ENCODE measurements at places on chromosomes 6 and 20. TPM values are rescaled to one million over a fixed set of nuclear protein-coding genes. Genes with fewer than 3 reads are reported as not detected.
A peak's percentile ranks its signal among the peaks of the same experiment; 100 is the strongest.

DNA sequence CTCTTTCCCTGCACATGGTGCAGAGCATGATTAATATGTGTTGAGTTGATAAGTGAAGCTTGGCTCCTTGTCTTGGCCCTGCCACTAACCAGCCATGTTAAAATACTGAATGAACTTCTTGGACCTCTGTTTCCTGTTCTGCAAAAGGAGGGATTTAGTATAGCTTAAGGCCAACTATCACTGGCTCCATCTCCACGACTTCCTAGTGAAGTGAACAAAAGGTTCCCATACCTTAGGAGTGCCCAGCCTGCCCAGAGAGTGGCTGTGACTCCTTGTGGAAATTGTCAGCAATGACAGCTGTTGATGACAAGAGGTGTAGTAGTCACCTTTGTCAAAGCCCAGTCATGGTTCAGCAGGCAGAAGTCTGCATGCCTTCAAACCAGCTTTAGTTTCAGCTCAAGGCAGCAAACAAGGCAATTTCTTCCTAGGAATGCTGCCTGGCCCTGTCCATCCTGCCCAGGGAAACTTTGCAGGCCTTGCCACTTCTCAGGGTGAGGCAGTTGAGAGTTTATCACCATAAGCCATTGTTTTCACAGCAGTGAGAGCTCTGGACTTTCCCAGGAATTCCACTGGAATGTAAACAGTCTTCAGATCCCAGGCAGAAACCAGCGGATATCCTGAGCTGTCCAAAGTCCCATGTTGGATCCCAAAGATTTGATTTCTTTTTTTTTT is 169.7 kb upstream of the TNFAIP3 start:
- no peak for DNase-seq

DNA sequence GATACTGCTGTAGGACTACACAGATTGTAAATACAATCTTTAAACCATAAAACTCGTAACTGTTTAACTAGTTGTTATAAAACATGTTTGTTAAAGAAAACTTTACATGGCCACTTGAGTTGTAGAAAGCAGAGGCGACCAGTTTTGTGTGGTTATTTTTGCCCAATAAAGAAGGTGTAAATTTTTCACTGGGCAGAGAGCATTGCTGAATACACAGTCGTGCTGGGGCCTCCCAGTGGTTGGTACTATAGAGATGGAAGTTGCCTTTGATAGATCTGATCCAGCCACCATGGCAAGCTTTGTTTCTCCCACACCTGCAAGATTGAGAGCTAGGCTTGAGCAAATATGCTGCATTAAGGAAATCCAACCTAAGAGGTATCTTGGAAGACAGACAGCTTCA is 34.0 kb upstream of the YWHAB start:
- peaks cover 16% of the 10 kb centered on the region for H3K27me3 ChIP-seq
- no peak overlapping the region for H3K4me3 ChIP-seq
- no peaks in the 10 kb centered on the region for H3K36me3 ChIP-seq
- no peak for DNase-seq
- no peak overlapping the region for H3K27ac ChIP-seq
- H3K4me1 ChIP-seq: peaks cover under 1% of the 10 kb centered on the region

DNA sequence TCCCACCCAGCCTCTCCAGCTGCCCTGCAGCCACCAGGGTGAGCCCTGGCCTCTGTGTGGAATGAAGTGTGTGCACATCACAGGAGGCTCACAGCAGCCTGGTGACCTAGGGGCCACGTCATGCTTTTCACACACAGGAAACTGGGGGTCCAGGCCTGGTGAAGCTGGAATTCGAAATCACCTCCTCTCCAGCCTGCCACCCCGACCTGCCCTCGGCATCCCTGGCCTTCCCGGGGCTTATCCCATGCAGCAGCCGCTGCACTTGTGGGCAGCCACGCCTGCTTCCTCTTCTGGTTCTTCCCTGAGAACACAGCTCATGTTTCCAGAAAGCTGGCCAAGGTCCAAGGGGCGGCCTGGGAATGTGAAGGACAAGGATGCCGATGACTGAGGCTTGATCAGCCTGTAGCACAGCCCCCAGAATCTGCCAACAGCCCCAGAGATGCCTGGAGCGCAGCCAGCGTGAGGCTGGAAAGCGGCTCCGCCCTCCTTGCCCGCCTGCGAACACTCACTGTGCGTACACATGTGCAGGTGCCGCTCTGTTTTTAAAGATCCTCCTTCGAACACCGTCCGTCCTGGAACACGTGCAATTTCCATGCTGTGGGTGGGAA is 4.2 kb upstream of the NTSR1 start:
- H3K4me1 ChIP-seq: peaks cover 15% of the 10 kb centered on the region
- no peaks in the 10 kb centered on the region for H3K36me3 ChIP-seq
- no peak overlapping the region for H3K4me3 ChIP-seq
- no peak for DNase-seq
- peaks cover 25% of the 10 kb centered on the region for H3K27me3 ChIP-seq

- H3K27me3 ChIP-seq: peaks cover 6% of the 10 kb centered on the region
- H3K36me3 ChIP-seq: no peaks in the 10 kb centered on the region
- DNase-seq: no peak
- H3K27ac ChIP-seq: no peak overlapping the region
- H3K4me3 ChIP-seq: no peak overlapping the region
Observed at GRCh38 chr20:41716911-41717310, 98.7 kb upstream of the CHD6 start.

DNA sequence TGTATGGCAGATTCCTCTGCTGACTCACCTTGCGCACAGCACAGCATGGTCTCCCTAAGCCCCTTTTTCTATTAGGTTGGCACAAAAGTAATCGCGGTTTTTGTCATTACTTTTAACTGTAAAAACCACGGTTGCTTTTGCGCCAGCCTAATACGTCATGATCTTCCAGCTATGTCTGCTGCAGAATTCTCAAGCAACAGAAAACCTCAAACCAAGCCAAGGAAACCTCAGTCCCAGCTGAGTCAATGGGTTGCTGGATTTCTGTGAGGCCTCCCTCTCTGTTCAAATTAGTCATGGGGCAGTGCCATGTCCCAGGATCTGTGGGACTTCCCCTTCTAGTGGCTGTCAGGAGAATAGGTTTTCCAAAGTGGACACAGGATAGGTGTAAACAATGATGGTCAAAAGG is 15.7 kb upstream of the ENPP1 start:
- H3K4me1 ChIP-seq: peaks cover 11% of the 10 kb centered on the region
- H3K27ac ChIP-seq: no peak overlapping the region
- no peaks in the 10 kb centered on the region for H3K36me3 ChIP-seq
- H3K4me3 ChIP-seq: no peak overlapping the region
- H3K27me3 ChIP-seq: no peaks in the 10 kb centered on the region

DNA sequence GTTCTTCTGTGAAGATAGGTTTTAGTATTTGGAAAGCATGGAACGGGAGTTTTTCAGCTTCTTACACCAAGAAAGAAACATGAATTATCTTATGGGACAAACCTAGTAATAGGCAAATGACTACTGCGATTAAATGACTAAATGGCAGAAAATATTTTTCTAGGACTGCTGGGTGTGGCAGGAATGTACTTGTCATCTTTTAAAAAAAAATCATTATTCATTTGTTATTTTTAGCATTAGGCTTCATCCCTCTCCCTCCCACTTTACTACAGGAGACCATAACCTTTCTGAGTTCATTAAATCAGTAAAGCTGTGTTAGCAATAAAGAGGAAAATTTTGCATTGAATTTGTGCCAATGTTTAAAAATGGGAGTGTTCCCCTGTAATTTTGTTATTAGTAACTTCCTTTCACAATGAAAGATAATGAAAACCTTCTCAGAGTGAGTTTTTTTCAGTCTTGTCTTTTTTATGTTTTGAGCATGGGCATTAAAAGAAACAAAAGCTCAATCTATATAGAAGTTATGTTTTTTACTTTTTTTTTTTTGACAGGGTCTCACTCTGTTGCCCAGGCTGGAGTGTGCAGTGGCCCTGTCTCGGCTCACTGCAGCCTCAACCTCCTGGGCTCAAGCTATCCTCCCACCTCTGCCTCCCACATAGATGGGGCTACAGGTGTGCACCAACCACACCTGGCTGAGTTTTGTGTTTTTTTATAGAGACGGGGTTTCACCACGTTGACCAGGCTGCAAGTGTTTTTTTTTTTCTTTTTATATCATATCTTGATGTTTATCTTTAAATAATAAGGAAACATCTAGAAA is 105.6 kb upstream of the CLDN20 start:
- H3K4me1 ChIP-seq: peaks cover 85% of the 10 kb centered on the region
- no peak overlapping the region for H3K27ac ChIP-seq
- no peak overlapping the region for H3K4me3 ChIP-seq
- peaks cover 26% of the 10 kb centered on the region for H3K36me3 ChIP-seq
- no peak for DNase-seq
- no peaks in the 10 kb centered on the region for H3K27me3 ChIP-seq

- H3K27me3 ChIP-seq: no peaks in the 10 kb centered on the region
- DNase-seq: no peak
- peaks cover 35% of the 10 kb centered on the region for H3K4me1 ChIP-seq
- H3K36me3 ChIP-seq: peaks cover 25% of the 10 kb centered on the region
Observed at GRCh38 chr6:15493437-15494168, 169.2 kb downstream of the DTNBP1 start.

GRCh38 chr6:11318835-11319813 is 86.7 kb upstream of the NEDD9 start:
- no peaks in the 10 kb centered on the region for H3K27me3 ChIP-seq
- peak overlapping the region; percentile 44 for H3K27ac ChIP-seq
- peaks cover 68% of the 10 kb centered on the region for H3K36me3 ChIP-seq
- no peak for DNase-seq

- H3K27me3 ChIP-seq: peaks cover 32% of the 10 kb centered on the region
- no peak overlapping the region for H3K27ac ChIP-seq
- no peaks in the 10 kb centered on the region for H3K4me1 ChIP-seq
- no peaks in the 10 kb centered on the region for H3K36me3 ChIP-seq
Observed at GRCh38 chr6:106745197-106745770, 115.9 kb downstream of the QRSL1 start.

The BLOC1S5 gene
- 23.4 TPM for total RNA-seq

DNA sequence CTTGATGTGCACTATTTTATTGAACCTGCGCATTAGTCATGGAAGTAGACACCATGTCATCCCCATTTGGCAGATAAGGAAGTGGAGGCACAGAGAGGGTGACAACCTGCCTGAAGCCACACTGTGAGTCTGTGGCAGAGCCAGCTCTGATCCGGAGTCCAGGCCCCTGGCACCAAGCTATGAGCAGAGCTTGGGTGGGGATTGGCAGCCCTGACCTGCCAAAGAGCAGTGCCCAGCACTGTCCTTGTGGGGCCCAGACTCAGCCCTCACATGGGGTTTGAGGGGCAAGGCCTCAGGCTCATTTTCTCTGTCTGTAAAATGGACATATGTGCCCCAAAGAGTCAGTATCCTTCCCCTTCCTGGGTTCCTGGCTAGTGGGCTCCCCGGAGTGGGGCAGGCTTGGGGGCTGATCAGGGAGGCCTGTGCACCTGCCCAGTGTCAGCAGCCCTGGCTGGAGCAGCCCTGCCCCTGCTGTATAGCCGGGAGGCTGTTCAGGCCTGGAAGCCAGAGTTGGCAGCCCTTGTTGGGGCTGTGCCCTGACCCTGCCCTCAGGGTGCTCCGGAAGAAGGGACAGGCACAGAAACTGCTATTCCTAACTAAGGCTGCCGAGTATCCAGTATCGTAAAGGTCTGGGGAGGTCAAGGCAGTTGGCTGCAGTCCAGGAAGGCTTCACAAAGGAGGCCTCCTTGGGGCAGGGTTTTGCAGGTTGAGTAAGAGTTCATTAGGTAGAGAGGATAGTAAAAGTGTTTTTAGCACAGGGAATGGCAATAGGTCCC is 38.7 kb downstream of the TGM2 start:
- no peak overlapping the region for H3K4me3 ChIP-seq
- DNase-seq: no peak
- H3K27me3 ChIP-seq: no peaks in the 10 kb centered on the region
- H3K4me1 ChIP-seq: peaks cover 10% of the 10 kb centered on the region

GRCh38 chr6:53391170-53391569 is 42.4 kb upstream of the ELOVL5 start:
- no peaks in the 10 kb centered on the region for H3K4me1 ChIP-seq
- no peak for DNase-seq
- H3K36me3 ChIP-seq: no peaks in the 10 kb centered on the region
- peaks cover 9% of the 10 kb centered on the region for H3K27me3 ChIP-seq
- H3K4me3 ChIP-seq: no peak overlapping the region

DNA sequence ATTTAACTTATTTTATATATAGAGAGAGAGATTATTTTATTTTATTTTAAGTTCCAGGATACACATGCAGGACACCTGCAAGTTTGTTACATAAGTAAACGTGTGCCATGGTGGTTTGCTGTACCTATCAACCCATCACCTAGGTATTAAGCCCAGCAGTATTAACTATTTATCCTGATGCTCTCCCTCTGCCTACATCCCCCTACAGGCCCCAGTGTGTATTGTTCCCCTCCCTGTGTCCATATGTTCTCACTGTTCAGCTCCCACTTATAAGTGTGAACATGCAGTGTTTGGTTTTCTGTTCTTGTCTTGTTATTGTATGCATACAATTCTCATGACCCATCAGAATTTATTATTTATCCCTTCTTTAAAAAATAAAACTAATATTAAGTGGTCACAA is 34.6 kb downstream of the FKBP1C start:
- no peaks in the 10 kb centered on the region for H3K27me3 ChIP-seq
- H3K4me3 ChIP-seq: no peak overlapping the region
- DNase-seq: no peak
- no peak overlapping the region for H3K27ac ChIP-seq
- no peaks in the 10 kb centered on the region for H3K4me1 ChIP-seq

DNA sequence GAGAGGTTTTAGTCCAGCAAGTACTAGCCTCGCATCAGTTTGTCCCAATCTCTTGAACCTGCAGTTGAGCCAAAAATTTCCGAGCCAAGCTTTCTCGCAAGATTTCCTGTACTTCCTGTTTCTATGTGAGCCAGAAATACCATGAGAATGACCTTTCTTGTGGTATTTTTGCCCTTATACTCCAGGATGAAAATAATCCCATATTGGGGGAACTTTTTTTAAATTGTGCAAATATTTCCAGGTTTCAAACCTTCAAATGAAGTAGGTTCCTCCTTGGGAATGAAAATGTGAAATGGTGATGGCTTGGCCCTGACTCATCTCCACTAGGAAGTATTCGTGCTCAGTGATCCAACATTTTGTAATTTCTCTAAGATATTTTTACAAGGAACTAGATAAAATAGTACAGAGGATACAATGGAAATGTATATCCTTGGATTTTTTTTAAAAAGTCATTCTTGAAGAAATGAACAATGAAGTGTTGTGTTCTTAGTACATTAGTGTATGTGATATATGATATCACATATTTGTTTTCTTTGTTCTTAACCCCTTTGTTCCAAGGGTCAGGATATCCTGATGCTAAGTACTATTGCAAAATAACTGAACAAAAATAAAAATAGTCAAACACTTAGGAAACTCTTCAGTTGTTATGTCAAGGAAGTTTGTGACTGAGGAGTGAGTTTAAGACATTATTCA is 184.0 kb downstream of the PDE7B start:
- no peaks in the 10 kb centered on the region for H3K36me3 ChIP-seq
- no peak overlapping the region for H3K4me3 ChIP-seq
- no peaks in the 10 kb centered on the region for H3K4me1 ChIP-seq
- H3K27me3 ChIP-seq: peaks cover 12% of the 10 kb centered on the region

DNA sequence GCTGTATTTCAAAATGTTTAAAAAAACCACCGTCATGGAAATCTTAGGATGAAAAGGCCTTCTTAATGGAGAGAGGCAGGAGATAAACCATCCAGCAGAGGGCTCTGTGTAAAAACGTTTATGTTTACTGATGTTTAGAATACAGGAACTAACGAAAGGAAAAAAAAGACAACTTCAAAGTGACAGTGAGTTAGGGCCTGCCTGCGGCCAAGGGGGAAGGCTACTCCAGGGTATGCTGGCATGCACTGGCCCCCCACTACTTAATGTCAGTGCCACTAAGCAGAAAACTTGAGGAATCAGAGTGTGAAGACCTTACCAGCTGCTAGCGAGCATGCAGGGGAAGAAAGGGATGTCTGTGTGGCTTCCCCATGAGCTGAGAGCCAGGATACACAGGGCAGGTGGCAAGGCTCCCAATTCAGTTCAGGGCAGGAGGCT is 47.7 kb downstream of the AKAP7 start:
- no peaks in the 10 kb centered on the region for H3K27me3 ChIP-seq
- H3K27ac ChIP-seq: peak overlapping the region; percentile 81
- DNase-seq: peak; percentile 26
- no peak overlapping the region for H3K4me3 ChIP-seq
- H3K36me3 ChIP-seq: no peaks in the 10 kb centered on the region

Data from activated CD4-positive, alpha-beta memory T cell treated with anti-CD3 and anti-CD28 coated beads, Interleukin-2, amount 10 ng/mL, durations not matched to agents 7 days and 5 days (primary cell).